ENCODE measurements at places on chromosomes 5 and 9.

DNA sequence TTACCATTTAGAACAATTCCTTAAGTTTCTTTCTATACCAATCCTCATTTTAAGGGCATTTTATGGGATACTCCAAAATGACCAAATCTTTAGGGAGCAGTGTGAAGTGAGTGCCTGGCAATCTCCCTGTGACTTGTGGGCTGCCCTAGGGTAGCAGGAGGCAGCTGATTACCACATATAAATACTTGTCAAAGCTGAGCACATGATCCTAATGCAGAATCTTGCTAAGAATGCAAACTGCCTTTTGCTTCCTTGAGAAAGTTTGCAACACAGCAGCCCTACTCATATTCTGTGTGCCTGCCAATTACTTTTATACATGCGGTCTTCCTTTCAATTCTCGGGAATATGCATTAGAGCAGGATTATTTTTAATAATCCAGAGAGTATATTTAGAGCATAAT is 18.2 kb upstream of the NREP start:
- no peak for DNase-seq

- no peak for DNase-seq
Measured at GRCh38 chr5:75473463-75473862, 38.0 kb downstream of the CERT1 start.

DNA sequence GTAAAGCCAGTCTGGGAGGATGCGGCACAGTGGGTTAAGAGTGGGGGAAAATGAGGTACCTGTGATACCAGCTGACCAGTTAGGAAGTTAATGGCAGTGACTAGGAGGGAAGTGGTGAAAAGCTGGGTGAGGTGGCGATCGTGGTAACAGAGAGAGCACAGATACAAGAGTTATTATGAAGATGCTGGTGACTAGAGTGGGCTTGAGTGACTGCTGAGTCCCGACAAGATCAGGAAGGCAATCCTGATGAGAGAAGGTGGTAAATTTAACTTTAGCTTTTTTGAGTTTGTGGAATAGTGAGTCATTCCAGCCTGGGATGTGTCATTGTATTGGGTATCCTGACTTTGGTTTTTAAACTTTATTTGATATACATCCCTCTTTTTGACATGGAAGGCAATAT is 38.8 kb downstream of the CMYA5 start:
- no peak for DNase-seq

DNA sequence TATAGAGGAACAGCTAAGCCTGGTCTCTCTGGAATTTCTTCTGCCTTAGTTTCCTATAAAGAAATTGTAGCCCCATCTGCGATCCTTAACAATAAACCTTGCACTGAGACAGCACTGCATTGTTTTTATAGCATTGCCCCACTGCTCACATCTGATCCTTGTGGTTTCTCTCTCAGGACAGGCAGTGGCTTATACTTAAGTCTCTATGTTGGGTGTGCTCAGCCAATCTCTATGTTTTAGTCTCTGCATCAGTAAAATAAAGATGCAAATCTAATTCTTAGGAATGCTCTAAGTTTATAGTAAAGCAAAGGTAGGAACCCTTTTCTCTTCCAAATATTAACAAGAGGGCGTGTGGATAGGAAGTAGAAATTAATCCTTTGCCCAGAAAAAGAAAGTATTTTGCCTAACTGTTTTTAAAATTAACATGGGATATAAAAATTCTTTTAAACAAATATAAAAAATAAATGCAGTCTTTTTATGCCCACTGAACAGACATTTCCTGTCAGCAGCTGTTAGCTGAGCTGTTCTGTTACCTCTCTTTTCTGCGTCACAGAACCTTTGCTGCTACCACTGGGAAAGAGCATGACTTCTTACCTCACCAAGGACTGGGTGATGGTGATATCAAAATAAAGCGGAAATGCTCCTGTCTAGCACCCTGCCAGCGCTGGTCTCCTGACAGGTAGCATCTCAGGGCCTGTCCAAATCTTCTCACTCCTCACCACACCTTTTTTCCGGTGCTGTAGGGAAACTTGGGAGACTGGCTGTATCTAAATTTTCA is 29.5 kb downstream of the MRPS27 start:
- DNase-seq = no peak

- DNase-seq = no peak
Measured at GRCh38 chr5:92885950-92886349, 695.1 kb downstream of the NR2F1-AS1 start.

DNA sequence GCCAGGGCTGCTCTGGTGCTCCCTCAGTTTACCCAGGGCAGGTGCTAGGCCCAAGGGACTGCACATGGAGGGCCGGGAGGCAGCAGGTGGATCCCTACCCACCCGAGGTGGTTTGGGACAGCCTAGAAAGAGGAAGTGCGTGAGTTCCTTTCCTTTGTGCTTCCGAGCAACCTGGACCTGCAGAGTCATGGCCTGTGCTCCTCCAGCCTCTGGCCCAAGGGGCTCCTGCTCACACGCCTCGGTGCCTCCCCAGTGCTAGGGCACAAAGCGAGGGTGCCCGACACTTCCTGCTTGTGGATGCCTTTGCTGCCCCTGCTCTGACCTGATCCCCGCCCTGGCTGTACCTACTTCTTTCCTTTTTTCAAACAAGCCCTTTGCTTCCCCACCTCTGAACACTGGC is 79.3 kb downstream of the RXRA start:
- DNase-seq = no peak

GRCh38 chr5:167684251-167684650 is 607.2 kb upstream of the WWC1 start:
- peak; percentile 14 for DNase-seq

GRCh38 chr9:127198587-127198986 is 66.0 kb upstream of the GARNL3 start:
- no peak for DNase-seq

DNA sequence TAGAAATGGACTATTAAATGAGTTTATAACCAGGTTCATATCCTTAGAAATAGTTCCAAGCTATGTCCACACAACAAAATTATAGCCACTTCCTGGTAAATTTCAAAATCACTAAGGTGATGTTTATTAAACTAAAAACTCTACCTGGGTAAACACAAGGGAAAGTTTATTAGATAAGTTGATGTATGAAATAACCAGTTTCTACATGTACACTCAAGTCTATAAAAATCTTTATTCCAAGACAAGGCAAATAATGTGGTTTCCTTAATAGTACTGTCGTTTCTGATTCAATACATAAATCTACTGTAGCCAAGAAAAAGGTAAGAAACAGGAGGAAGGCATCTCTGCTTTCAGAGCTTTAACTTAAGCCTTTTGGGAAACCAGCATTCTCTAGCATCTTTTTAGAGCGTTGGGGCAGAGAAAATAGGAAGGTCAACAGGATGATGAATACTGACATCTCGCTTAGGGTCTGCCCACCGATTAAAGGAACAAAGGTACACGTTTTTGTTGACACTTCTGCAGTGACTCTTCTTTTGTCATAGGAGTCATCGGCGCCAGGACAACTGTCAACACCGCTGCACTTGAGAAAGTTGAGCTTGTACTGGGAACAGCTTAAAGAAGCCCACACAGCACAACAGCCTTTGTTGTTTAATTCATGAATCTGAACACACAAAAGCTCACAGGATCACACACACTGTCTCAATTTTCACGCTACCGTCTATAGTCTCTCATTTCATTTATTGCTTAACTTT is 513.6 kb downstream of the SLCO4C1 start:
- no peak for DNase-seq

GRCh38 chr9:70133253-70134208 is 89.9 kb downstream of the MAMDC2 start:
- no peak for DNase-seq

DNA sequence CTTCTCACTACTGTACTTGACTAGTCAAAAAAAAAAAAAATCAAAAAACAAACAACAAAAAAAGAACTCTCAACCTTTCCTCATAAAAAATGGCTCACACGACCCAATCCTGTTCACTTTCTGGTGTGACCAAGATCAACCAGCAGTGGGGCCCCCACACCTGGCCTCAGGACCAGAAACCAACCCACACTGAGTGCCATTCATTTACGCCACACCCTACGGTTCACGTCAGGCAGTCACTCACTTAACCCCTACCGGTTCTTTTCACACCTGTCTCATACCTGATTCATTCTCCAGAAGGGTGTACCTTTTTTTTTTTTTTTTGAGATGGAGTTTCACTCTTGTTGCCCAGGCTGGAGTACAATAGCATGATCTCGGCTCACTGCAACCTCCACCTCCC is 5.7 kb downstream of the SUSD1 start:
- DNase-seq = no peak

Measured in cardiac fibroblast (primary cell).